ENCODE measurements at places on chromosomes 3 and 15.

DNA sequence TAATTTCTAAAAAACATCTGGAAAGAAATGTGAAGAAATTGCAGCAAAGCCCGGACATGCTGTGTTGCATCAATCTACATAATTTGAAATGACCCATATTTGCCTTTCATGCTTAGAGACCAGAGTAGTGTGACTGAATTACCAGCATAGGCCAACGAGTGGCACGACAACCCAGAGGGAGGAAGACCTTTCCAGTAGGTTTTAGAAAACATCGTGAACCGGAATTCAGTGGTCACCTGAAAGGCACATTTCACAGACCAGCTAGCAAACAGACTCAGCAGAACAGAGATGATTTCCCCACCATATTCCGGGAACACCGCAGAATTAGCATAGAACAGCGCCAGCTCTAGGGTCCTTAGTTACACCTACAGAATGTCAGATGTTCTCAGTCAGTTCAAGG lies 620.0 kb upstream of the ZNF385D start:
- DNase-seq = no peak

- no peak for DNase-seq
Observed at GRCh38 chr3:159796744-159797143, 191.9 kb upstream of the IL12A start.

DNA sequence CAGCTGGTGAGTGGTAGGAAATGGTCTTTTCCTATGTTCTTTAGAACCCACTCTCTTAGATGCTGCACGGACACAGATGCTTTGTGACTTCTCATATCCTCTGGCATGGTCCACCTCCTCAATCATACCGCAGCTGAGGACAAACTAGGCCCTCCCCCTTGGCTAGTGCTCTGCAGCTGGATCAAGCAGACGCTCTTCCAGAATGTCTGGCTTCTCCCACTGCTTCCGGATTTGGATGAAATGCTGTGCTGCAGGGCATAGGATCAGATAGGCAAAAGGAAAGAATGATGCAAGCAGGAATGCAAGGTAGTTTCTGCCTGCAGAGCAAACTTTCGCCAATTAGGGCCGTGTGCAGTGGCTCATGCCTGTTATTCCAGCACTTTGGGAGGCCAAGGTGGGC lies 75.7 kb upstream of the SLC4A7 start:
- no peak for DNase-seq

DNA sequence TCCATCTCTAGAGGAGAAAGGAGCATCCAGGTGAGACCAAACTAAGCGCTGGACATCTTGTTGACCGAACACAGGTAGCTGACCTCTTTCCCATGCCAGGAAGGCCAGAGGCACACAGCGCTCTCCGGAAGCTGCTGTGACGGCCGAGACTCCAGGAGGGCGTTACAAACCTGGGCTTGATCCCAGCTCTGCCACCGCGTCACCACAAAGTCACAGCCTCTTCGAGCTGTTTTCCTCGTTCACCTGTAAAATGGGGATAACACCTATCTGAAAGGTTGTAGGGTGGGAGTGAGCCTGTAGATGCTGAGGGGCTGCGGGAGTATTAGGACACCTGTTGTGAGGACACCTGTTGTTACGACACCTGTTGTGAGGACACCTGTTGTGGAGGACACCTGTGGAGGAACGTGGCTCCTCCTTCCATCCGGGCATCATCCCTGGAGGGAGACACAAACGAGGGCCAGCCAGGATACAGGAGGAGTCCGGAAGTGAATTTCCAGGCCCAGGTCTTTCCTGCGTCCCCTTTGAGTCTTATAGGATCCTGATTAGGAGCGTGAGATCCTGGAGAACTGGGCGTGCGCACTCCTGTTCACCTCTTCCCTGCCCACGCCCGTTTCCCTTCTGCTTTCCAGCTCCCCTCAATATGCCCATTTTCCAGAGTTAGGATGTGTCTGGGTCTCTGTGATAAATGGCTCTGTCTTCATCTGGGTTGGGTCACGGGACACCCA lies 2.3 kb upstream of the MUC4 start:
- no peak for DNase-seq

DNA sequence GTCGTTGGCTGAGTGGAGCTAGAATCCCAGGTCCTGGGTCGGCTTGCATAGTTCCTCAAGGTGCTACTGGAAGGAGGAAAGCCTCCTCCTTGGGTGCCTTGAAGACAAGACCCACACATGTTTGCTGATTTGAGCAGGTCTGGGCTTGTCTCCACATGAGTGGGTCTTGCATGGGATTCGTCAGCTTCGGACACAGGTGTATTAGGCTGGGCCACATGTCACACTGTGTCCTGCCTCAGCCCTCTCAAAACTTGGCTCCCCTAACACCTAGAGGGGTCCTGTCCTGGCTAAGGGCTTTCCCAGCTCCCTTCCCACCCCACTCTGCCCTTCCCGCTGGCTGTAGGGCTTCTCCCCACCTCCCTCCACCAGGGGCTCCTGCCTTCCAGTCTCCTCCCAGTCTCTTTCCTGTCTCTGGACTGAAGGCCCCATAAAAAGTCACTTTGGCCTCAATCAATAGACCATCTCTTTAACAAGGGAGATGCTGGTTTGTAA lies 73.0 kb upstream of the ADPGK start:
- no peak for DNase-seq

GRCh38 chr3:133937756-133938601 lies 42.3 kb upstream of the RAB6B start:
- DNase-seq = no peak

GRCh38 chr3:102712896-102713295 lies 278.1 kb downstream of the ZPLD1 start:
- DNase-seq = no peak

All from GM12878 (cell line).